Naive thymus-derived CD4-positive, alpha-beta T cell (primary cell): ENCODE measurements at places on chromosomes 1 and 21. TPM values are rescaled to one million over a fixed set of nuclear protein-coding genes. Genes with fewer than 3 reads are reported as not detected.

- H3K36me3 ChIP-seq: no peaks in the 10 kb centered on the region
- no peaks in the 10 kb centered on the region for H3K4me1 ChIP-seq
- no peak overlapping the region for H3K27ac ChIP-seq
- no peak overlapping the region for H3K4me3 ChIP-seq
- no peaks in the 10 kb centered on the region for H3K27me3 ChIP-seq
Measured at GRCh38 chr1:219459351-219460080, 153.4 kb downstream of the ZC3H11B start.

GRCh38 chr21:17512253-17513213, at the start of gene CXADR:
CXADR (plus strand) TSS chr21:17513043; CDS start chr21:17513130, 87 bp downstream.
- H3K27me3 ChIP-seq: no peaks in the 10 kb centered on the region
- H3K27ac ChIP-seq: peak within 1 kb of the TSS; percentile 59
- H3K36me3 ChIP-seq: no peaks in the 10 kb centered on the region
- peak within 1 kb of the TSS; percentile 66 for H3K4me3 ChIP-seq
- H3K4me1 ChIP-seq: peaks cover 11% of the 10 kb centered on the region
- DNase-seq: peak; percentile 77

The RUNX1 gene
- total RNA-seq: 154 TPM

DNA sequence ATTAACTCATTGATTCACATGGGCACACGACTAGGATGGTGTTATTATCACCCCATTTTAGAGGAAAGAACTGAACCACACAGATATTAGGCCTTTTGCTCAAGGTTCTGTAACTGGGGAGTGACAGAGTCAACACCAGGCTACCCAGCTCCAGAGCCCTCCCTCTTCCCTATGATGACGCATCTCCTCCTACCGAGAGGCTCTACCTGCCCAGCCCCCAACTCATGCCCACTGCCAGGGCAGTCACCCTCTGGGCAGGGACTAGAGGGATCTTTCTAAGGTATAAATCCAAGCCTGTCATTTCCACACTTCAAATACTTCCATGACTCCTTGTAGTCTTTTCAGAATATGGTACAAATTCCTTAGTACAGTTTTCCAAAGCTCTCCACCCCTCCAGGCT, 171.3 kb downstream of the GRIK3 start:
- no peak overlapping the region for H3K4me3 ChIP-seq
- no peaks in the 10 kb centered on the region for H3K4me1 ChIP-seq
- no peak overlapping the region for H3K27ac ChIP-seq

DNA sequence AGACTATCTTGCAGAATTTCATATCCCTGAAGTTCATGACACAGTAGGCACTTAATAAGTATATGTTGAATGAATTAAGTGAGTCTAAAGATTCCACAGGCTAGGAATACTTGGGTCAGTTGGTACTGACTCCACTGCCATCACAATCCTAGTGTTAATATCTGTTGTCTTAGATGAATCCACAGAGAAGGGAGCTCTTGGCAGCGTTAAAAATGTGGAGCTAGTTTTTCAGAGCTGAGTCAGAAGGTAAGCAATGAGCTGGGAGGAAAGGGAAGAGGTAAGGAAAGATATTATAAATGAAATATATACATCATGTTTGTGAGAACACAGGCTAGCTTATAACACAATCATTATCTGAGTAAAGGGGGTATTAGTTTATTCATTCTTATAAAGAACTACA, 21.8 kb upstream of the GORAB start:
- H3K36me3 ChIP-seq: no peaks in the 10 kb centered on the region
- H3K27me3 ChIP-seq: peaks cover 4% of the 10 kb centered on the region
- no peak overlapping the region for H3K4me3 ChIP-seq
- H3K4me1 ChIP-seq: no peaks in the 10 kb centered on the region

GRCh38 chr1:97120806-97121205, 399.2 kb downstream of the PTBP2 start:
- no peaks in the 10 kb centered on the region for H3K4me1 ChIP-seq
- H3K4me3 ChIP-seq: no peak overlapping the region
- H3K27ac ChIP-seq: no peak overlapping the region
- DNase-seq: no peak
- no peaks in the 10 kb centered on the region for H3K27me3 ChIP-seq
- H3K36me3 ChIP-seq: no peaks in the 10 kb centered on the region

- H3K4me3 ChIP-seq: no peak overlapping the region
- no peaks in the 10 kb centered on the region for H3K4me1 ChIP-seq
- peaks cover 5% of the 10 kb centered on the region for H3K36me3 ChIP-seq
- DNase-seq: no peak
Measured at GRCh38 chr1:235721982-235722381, 72.4 kb upstream of the GNG4 start.

DNA sequence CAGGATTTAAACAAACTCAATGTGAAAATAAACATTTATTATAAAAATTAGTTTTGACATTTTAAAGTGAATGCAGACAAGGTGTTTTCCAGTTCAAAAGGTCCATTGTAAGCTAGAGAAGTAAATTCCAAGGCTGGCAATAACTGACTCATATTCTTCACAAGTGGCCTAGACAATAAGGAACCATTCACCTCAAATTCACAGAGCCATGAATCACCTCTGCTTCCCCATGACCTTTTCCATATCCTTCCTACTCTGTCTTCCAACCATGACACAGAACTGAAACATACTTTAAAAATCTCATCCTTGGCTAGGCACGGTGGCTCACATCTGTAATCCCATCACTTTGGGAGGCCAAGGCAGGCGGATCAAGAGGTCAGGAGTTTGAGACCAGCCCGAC, 24.8 kb downstream of the F11R start:
- no peaks in the 10 kb centered on the region for H3K36me3 ChIP-seq
- H3K4me3 ChIP-seq: no peak overlapping the region
- no peaks in the 10 kb centered on the region for H3K4me1 ChIP-seq
- no peak for DNase-seq

GRCh38 chr1:2802421-2802961, 998 bp upstream of the TTC34 start:
- H3K27me3 ChIP-seq: no peaks in the 10 kb centered on the region
- no peak overlapping the region for H3K27ac ChIP-seq
- no peaks in the 10 kb centered on the region for H3K36me3 ChIP-seq
- H3K4me1 ChIP-seq: no peaks in the 10 kb centered on the region
- no peak overlapping the region for H3K4me3 ChIP-seq
- no peak for DNase-seq

The PHLDA3 gene
- 19.9 and 22.4 TPM in 2 replicates for total RNA-seq

- H3K36me3 ChIP-seq: peaks cover 5% of the 10 kb centered on the region
- DNase-seq: no peak
- H3K27me3 ChIP-seq: no peaks in the 10 kb centered on the region
- H3K4me3 ChIP-seq: peak overlapping the region; percentile 28
- peak overlapping the region; percentile 96 for H3K27ac ChIP-seq
Measured at GRCh38 chr1:234603221-234604204, 6.5 kb downstream of the IRF2BP2 start.

DNA sequence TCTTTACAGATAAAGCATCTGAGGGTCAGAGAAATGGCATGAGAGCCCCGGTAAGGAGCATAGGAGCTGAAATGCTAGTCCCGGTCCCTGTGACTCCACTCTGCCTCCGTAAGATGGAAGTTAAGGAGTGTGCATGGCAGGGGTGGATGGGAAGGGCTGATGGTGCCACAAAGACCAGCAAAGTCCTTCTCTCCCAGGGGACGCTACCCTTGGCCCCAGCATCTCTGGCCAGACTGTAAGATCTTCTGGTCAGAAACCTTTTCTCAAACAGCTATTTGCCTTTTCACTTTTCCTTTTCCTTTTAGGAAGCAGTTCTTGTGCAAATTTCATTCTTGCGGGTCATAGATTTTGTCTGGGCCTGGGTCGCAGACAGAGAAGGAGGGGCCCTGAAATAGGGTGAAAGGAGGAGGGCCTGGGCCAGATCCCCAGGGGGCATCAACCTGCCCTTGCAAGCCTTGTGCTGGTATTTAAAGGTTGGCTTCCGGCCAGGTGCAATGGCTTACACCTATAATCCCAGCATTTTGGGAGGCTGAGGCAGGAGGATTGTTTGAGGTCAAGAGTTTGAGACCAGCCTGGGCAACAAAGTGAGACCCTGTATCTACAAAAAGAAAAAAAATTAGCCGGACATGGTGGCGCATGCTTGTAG, 14.4 kb upstream of the EPS8L3 start:
- H3K4me1 ChIP-seq: no peaks in the 10 kb centered on the region
- no peak overlapping the region for H3K4me3 ChIP-seq
- no peaks in the 10 kb centered on the region for H3K36me3 ChIP-seq

- peak overlapping the region; percentile 83 for H3K27ac ChIP-seq
- no peaks in the 10 kb centered on the region for H3K27me3 ChIP-seq
- peak; percentile 8 for DNase-seq
- peaks cover 13% of the 10 kb centered on the region for H3K4me1 ChIP-seq
- H3K4me3 ChIP-seq: peak overlapping the region; percentile 77
Measured at GRCh38 chr1:247209396-247209795, 37.6 kb upstream of the ZNF124 start.

The ERICH3 gene
- not detected for total RNA-seq

- H3K4me3 ChIP-seq: peak overlapping the region; percentile 15
- H3K36me3 ChIP-seq: no peaks in the 10 kb centered on the region
- H3K27ac ChIP-seq: peak overlapping the region; percentile 74
- no peaks in the 10 kb centered on the region for H3K27me3 ChIP-seq
- DNase-seq: no peak
- H3K4me1 ChIP-seq: peaks cover 76% of the 10 kb centered on the region
Measured at GRCh38 chr1:100928128-100928527, 32.2 kb downstream of the SLC30A7 start.

DNA sequence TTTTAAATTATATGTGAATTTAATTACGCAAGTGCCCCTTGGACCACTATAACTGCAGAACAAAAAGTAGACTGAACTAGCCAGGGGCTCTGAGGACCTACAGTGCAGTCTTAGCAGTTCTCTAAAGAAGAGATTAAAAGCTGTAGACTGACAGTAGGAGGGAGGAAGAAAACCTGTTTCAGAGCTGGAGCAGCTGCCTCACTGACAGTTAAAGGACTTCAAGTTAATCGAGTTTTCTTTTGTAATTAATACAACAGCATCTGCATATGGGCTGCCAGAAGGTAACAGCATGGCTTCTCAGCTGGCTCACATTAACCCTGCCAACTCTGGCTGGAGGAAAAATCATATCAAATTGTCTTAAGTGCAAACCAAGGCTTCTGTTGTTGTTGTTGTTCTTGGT, 19.9 kb downstream of the DSTYK start:
- no peak overlapping the region for H3K4me3 ChIP-seq
- H3K27me3 ChIP-seq: no peaks in the 10 kb centered on the region
- no peak overlapping the region for H3K27ac ChIP-seq
- H3K36me3 ChIP-seq: peaks cover 12% of the 10 kb centered on the region

DNA sequence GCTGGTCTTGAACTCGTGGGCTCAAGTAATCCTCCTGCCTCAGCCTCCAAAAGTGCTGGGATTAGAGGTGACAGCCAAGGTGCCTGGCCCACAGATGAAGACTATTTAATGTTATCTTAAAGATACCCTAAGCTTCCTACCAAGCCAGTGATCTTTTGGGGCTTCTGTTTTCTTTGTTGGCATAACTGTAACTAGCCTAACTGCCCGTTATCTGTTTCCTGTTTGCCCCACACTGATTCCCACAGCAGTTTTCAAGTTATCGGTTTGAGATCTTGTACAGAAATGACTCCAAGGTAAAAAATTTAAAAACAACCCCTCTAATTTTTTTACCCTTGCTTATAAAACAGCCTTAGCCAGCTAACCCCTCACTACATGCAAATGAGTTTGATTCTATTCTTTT, 12.4 kb downstream of the SELL start:
- peak overlapping the region; percentile 15 for H3K4me3 ChIP-seq
- peaks cover 42% of the 10 kb centered on the region for H3K36me3 ChIP-seq
- peaks cover 93% of the 10 kb centered on the region for H3K4me1 ChIP-seq
- H3K27ac ChIP-seq: peak overlapping the region; percentile 70
- no peaks in the 10 kb centered on the region for H3K27me3 ChIP-seq

DNA sequence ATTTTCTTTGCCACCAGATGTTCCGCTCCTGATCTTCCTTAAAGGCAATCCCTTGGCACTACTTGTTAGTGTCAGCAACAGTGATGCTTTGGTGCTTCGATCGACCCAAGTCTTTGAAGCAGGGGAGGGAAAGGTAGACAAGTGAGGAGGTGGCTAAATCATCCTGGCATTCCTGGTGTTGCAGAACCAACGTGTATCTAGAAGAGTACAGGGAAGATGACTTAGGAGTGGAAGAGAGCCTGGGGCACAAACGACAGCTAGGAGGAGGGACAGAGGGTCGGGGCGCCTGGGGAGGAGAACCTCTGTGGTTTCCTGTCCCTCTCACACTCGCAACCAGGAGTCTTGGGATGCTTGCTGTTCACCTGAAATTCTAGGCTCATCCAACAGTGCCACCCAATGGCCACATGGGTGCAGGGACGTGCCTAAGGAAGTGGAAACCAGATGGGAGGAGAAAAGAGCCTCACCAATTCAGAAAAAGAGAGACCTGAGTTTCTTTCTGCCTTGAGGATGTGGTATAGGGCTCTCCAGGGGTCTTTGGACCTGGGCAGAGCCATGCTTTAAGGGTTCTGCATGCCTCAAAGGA, 9.5 kb upstream of the KCNA2 start:
- peaks cover 28% of the 10 kb centered on the region for H3K4me1 ChIP-seq
- peak; percentile 62 for DNase-seq
- no peaks in the 10 kb centered on the region for H3K27me3 ChIP-seq
- no peak overlapping the region for H3K4me3 ChIP-seq
- no peaks in the 10 kb centered on the region for H3K36me3 ChIP-seq
- no peak overlapping the region for H3K27ac ChIP-seq

The DOP1B gene
- total RNA-seq: 15.1 TPM

DNA sequence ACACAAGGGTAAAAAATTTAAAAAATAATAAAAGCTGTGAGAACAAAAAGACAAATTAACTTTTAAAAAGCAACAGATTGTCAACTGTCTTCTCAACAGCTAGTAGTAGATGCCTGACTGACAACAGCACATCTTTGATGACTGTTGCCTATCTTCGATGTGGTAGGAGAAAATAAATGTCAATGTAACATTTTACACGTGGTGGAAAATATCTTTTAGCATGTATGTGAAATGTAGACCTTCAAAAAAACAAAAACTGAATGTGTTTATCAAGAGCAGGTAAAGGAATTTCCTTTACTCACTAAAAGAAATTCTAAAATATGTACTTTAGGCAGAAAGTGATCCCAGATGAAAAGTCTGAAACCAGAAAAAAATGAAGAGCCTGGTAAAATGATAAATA, 42.9 kb downstream of the CD53 start:
- H3K36me3 ChIP-seq: no peaks in the 10 kb centered on the region
- no peak overlapping the region for H3K4me3 ChIP-seq
- no peaks in the 10 kb centered on the region for H3K27me3 ChIP-seq
- H3K4me1 ChIP-seq: no peaks in the 10 kb centered on the region

The KCNK1 gene
- not detected for total RNA-seq

GRCh38 chr1:16118706-16119105, 37.2 kb downstream of the EPHA2 start:
- H3K4me1 ChIP-seq: peaks cover 18% of the 10 kb centered on the region
- no peaks in the 10 kb centered on the region for H3K36me3 ChIP-seq
- no peak for DNase-seq
- H3K27me3 ChIP-seq: no peaks in the 10 kb centered on the region
- no peak overlapping the region for H3K27ac ChIP-seq

DNA sequence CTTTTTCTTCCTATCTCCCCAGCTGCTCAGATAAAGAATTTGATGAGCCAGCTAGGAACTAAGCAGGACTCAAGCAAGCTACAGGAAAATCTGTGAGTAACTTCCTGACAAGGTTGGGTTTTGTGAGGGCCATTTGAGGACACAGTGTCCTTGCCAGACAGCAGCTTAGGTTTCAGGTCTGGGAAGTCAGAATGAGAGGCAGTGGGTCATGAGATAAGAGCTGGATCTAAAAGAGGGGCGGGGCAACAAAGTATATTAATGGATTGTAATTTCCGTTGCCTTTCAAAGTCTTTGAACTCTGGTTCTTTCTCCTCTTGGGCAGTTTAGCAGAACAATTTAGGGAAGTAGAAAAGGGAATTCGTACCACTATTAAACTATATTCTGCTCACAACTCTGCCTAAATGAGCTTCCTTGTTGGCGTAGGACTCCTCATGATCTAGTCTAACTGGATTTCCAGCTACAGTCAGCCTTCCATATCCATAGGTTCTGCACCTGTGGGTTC, 16.6 kb downstream of the STX12 start:
- H3K4me3 ChIP-seq: no peak overlapping the region
- no peaks in the 10 kb centered on the region for H3K4me1 ChIP-seq
- no peaks in the 10 kb centered on the region for H3K27me3 ChIP-seq
- peaks cover 36% of the 10 kb centered on the region for H3K36me3 ChIP-seq
- DNase-seq: no peak
- no peak overlapping the region for H3K27ac ChIP-seq
